ENCODE measurements at places on chromosomes 3 and 15.

GRCh38 chr3:17931131-17931530 is 188.7 kb upstream of the TBC1D5 start:
- no peak for DNase-seq

GRCh38 chr3:141452773-141453172 is 34.1 kb upstream of the RASA2 start:
- DNase-seq = no peak

- DNase-seq = no peak
Observed at GRCh38 chr3:102299125-102299877, 135.5 kb upstream of the ZPLD1 start.

DNA sequence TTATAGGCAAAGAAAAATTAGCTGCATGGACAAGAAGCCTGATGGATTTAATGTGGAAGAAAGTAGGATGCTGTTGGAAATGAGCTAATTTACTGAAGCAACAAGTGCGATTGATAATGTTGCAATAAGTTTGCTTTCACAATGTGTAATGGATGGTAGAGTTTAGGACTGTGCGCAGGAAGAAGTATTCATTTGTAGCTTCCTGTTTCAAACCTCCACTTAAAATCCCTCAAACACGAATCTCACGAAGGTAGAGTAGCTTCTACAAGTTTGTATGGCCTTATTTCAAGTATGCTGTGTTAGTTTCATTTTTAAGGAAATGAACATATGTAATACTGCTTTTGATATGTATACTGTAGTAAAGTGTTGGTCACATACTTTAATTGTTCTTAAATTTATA is 42.3 kb downstream of the KCNH8 start:
- no peak for DNase-seq

GRCh38 chr15:75065467-75065850 is 42.1 kb downstream of the PPCDC start:
- no peak for DNase-seq

DNA sequence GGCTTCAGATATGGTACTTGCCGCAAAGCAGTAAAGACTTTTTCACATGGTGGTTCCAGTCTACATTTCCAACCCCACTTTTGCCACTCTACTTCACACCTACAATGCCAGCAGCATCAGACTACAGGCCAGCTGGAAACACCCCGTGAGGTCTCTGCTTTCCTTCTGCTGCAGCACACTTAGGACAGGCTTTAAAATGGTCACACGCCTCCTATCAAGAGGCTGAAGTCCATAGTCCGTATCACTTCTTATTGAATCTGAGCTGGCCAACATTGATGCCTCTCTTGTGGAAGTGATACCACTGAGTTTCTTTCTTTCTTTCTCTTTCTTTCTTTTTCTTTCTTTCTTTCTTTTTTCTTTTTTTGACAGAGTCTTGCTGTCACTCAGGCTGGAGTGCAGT is 59.8 kb downstream of the ZNF860 start:
- no peak for DNase-seq

DNA sequence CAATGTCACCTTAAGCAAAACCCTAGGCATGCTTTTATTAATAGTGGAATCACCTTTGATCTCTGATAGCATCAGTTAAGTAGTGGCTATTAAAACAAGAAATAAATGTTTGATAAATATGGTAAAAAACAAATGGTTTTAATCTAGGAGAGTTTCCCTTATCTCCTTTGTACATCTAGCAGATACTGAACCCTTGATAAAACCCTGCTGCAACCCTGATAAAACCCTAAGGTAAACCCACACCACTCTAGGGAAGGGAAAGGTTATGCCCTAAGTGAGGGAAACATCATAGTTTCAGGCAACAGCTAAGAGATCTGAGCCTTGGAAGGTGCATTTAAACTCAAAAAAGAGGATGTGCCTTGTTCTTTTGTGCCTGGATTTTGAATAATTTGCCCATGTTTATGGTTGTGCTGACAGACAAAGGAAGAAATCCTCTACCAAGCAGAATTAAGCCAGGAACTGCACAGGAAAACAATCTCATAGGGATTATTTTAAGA is 309.7 kb downstream of the FGF12 start:
- no peak for DNase-seq

DNA sequence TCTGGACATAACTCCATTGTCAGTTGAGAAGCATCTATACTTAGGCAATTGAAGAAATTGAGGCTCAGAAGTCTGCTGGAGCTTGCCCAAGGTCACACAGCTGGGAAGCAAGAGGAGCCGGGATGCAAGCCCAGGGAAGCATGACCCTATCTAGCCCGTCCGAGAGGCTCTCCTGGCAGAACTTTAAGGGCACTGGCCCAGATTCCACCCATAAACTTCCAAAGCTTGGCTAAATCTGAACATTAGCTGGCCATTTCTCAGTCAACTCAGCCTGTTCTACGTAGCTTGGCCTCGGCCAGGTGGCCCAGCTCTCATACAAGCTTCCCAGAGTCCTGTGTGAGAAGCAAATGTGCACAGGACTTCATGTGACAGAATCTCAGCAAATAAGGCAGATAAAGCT is 75.8 kb downstream of the LRIG1 start:
- DNase-seq = no peak

GRCh38 chr3:157463816-157464215 is 27.2 kb downstream of the PTX3 start:
- DNase-seq = peak; percentile 68

DNA sequence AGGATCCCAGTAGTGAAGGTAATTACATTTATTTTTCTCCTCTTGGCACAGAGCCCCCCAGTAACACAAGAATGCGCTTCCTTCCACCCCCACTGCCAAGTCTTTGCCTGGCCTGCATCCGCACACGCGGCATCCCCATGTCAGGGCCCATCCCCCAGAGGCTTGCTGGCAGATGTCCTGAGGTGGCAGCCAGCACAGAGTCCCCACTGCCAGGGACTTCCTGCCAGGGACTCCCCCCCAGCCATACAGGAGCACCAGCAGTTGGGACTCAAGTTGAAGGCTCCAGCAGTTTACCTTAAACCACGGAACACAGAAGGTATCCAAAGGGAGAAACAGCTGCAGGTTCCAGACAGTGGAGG is 41.0 kb downstream of the MEGF11 start:
- DNase-seq = no peak

DNA sequence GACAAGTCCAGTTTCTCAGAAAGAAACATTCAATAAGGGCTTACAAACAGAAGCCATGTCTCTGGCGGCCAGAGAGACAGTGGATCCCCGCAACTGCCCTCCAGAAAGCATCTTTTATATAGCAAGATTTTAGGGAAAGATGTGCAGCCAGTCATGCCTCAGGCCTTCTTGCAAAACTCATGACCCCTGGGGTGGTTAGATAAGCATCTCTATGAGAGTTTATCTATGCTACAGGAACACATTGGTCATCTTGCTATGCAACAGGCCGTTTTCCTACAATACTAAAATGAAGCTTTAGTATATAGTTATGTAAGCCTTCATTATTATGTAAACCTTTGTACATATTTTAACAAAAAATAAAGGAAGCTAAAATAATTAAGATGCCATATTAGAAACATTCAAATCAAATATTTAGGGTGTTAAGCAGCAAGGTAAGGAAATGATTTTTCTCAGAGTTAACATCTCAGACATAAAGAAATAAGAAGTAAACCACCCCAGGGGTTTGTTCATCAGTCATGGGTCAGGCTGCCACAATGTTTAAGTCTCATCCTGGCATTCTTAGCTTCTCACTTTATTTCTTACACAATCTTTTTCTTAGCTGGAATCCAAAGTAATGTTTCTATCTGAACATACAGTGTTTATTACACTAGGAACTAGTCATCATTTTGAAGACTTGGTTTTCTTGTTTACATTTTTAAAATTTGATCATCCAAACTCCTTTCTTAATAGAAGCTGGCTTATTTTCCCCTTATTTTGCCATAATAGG is 6.3 kb upstream of the FSIP1 start:
- no peak for DNase-seq

GRCh38 chr15:59063042-59063441 is 41.9 kb upstream of the CCNB2 start:
- no peak for DNase-seq

GRCh38 chr15:96264801-96265515 is 65.5 kb upstream of the NR2F2 start:
- peak; percentile 46 for DNase-seq

- no peak for DNase-seq
Observed at GRCh38 chr3:89198591-89198990, 91.2 kb downstream of the EPHA3 start.

DNA sequence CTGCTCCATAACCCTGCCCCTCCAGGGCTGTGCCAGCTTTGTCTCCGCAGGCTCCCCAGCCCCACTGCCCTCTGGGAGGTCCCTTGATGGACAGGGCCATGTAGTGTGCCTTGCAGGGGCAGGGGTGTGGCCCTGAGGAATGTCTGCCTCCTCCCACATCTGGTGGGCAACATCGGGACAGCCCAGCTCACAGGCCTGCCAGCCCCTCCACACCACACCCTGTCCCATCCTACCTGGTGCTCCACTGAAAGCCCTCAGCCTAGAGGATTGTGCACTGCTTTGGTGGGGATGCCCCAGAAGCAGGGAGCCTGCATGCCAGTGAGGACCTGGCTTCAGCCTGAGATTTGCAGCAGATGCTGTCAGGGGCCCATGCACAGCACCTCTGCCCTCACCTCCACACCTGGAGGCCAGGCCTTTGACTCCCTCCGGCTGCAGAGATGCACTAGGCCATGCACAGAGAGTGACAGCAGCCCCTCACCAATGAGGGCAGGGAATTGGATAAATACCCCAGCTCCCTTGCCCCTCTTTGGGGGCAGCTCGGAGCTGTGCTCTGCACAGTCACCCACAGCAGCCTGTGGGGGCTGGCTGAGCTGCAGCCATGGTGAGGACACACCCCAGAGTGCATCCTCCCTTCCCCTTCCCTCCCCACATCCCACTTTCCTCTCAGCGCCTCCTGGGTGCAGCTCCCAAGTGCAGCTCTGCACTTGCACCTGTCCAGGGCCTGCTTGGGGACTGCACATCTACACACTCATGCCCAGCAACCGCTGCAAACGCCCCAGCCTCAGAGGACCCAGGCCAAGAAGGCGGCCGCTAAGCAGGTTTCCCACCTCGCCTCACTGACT is 2.7 kb downstream of the C3orf22 start:
- DNase-seq = no peak

- no peak for DNase-seq
Observed at GRCh38 chr3:27213450-27213849, 155.7 kb downstream of the NEK10 start.

DNA sequence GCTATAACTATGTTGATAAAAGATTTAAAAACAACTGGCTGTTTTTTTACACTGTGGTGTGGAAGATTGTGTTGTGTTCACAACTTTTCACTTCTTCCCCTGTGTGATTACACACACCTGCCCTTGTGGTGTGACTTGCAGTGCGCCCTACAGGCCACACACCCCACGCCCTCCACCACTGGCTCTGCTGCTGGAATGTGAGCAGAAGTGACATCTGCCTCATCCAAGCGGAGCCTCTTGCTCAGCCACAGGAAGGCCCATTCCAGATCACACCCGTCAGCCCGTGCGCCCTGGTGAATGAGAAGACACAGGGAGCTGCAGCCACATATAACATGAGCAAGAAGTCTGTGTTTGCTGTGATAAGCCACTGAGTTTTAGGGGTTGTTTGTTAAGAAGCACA is 7.0 kb downstream of the CCR2 start:
- DNase-seq = peak; percentile 7

DNA sequence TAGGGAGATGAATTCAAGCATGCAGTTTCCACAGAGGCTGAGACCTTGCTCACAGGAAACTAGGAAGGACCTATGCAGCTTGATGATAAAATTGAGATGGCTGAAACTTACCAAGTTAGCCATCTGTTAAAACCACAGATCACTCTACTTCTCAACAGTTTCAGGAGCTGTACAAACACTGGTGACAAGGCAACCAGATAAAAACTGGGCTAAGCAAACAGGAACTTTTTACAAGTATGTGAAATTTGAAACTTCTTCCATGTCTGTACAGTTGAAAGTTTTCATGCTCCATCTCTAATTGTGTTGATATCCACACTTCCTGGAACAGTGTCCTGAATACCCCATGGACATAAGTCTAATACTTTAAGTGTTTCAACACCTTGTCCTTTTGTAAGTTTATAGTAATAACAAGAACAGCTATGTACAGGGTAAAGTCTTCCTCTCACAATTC is 78.2 kb downstream of the FAIM start:
- peak; percentile 73 for DNase-seq

DNA sequence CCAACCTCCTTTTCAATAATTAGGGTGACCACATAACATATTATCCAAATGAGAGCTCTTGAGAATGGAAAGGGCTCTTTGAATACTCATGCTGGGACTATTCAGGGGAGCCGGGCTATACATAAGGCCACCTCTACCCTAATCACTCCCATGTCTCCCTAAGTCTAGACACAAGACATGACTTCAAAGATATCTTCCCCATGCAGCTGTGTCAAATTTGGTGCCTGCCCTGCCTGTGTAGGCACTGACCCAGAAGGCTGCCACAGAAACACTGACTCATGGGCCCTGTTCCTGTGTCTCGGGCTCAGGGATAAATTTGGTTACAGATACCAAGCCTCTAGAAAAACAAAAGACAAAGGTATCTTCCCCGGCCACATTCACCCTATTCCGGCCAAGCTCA is 70.3 kb downstream of the MYLK start:
- DNase-seq = peak; percentile 47

- DNase-seq = no peak
Observed at GRCh38 chr15:69444686-69445085, 7.9 kb upstream of the RPLP1 start.

DNA sequence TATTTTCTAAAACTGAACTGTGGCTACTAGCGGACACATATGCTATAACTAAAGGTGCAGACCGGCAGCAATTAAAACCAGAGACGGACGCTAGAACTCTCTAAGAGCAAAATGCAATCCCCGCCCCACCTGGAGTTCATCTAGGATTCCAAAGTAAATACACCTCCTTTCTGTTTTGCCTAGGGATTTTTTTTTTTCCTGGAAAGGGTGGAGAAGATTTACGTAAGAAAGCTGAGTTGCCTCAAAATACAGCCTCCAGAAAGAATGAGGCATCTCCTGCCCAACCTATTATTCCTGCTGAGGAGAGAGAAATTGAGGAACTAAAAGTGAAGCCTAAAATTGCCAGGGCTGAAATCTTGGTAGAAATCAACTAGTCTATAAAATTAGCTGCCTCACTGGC is 150.2 kb downstream of the TP63 start:
- DNase-seq = no peak

DNA sequence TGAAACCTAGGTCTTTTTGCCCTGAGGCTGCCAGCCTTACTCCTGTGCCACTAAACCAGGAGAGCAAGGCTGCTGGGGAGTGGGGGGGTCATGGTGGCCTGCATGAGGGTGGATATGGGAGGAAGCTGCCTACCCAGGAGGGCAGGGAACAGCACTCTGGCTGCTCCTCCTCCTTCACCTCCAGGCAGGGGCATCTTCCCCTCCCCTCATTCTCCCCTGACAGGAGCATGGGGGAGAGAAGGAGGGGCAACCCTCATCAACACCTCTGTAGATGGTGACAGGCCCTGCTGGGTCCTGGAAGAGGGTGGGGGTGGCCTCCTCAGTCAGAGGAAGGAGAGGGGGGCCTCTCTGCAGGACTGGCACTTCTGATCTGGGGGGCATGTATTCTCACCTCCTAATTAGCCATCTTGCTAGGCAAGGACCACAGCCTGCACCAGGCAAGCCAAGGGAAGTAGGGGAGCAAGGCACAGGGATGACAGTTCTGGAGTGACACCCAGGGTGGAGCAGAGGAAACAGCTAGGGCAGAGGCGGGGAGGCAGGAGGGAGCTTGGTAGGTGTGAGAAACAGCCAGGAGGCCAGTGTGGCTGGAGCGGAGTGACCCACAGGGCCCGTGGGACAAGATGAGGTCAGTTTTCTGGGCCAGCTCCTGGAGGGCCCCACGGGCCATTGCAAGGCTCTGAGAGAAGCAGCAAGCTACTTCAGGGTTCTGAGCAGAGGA is 4.9 kb downstream of the CCDC33 start:
- no peak for DNase-seq

- DNase-seq = peak; percentile 16
Observed at GRCh38 chr15:55999658-56000057, 6.2 kb upstream of the NEDD4 start.

All from foreskin fibroblast (primary cell).